NCI-H1930 (cell line): ENCODE measurements at places on chromosomes 3 and 15.
A peak's percentile ranks its signal among the peaks of the same experiment; 100 is the strongest.

DNA sequence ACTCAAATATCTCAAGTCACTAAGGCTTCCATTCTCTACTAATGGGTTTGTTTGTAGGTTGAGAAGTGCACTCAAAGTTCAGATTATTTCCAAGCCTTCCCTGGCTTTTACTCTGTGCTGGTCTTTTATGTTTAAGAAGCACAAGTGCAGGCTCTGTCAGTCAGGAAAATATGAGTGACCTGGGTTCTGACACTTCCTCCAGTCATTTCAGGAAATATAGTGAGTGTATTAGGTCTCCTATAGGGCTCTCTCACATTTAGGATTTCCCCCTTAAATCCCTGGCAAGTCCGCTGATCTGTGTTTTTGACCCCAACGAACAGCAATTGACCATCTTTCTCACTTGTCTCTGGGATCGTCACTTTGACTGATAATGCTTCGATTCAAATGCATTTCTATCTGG, 210.2 kb downstream of the ARPP21 start:
- no peak for DNase-seq

DNA sequence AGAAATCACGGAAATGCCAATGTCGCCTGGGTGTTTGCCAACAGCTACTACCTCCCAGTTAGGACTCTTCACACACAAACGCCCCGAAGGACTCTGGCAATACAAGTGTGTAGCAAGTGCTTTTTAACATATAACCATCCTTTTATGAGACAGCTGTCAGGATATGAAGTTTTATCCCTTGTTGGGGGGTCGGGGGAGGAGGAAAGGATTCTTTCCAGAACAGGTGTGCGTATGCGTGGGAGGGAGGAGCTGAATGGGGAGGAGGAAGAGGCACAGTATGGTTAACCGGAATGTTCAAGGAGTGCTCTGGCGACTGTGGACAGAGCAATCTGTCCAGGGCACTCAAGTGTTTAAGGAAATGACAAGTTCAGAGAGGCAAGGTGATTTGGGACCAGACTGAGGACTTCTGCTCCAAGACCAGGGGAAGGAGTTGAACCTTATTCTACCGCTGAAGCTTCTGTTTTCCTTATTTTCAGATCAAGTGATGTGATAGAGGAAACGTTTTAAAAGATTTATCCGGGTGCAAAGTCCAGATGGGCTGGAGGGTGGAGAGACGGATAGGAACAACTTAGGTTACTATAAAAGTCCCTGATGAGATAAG, 1.3 kb downstream of the TSPAN3 start:
- DNase-seq: no peak

DNA sequence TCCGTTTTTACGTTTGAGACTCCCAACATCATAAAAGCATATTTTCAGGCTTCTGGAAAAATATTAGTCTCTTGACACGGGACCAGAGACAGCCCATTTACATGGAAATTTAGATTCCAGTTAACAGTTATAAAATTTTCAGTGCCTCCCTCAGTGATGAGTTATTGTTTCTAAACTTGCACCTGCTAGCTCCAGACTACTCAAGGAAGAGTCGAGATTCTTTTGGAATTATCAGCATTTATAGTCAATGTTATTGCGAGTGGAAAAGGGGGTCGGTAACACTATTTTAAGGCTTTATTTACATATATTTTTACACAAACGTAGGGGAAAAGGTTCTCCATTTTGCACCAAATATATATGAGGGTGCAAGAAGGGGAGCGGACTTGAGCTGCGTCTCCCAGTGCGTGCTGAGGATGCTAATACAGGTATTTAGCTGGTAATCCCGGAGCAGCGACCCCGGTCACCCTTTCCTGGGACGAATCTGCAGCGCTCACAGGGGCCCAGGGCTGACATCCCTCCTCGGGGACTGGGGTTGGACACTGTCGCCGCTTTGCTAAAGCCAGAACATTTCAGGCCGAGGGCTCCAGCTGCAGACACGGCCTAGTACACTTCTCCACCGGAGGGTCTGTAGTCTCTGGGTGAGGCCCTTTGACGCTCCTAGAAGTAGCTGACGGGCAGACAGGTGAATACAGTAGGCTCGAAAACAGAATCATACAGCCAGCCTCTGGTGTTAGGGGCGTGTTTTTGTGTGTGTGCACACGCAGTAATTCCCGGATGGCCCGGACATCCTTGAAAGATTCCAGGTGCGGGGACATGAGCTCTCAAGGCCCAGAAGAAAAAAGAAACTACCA, 729 bp upstream of the ZBTB11 start:
- DNase-seq: no peak

DNA sequence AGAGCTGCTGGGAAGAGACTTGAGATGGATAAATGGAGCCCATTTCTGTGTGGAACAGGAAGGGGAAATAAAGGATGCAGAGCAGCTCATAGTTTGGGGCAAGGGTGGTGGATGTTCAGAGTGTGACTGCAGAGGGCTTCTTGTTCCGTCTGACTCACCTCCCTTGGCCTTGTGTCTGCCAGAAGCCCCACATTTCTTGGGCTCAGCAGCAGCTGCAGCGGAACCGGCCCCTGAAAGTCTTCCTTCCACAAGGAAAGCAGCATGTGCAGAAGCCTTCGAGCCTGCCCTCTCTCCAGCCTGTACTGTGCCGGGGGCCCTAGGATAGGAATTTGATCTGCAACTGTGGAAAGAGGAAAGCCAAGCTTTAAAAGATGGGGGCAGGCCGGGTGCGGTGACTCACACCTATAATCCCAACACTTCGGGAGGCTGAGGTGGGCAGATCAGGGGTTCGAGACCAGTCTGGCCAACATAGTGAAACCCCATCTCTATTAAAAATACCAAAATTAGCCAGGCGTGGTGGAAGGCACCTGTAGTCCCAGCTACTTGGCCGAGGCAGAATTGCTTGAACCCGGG, 11.5 kb downstream of the CDAN1 start:
- DNase-seq: no peak

DNA sequence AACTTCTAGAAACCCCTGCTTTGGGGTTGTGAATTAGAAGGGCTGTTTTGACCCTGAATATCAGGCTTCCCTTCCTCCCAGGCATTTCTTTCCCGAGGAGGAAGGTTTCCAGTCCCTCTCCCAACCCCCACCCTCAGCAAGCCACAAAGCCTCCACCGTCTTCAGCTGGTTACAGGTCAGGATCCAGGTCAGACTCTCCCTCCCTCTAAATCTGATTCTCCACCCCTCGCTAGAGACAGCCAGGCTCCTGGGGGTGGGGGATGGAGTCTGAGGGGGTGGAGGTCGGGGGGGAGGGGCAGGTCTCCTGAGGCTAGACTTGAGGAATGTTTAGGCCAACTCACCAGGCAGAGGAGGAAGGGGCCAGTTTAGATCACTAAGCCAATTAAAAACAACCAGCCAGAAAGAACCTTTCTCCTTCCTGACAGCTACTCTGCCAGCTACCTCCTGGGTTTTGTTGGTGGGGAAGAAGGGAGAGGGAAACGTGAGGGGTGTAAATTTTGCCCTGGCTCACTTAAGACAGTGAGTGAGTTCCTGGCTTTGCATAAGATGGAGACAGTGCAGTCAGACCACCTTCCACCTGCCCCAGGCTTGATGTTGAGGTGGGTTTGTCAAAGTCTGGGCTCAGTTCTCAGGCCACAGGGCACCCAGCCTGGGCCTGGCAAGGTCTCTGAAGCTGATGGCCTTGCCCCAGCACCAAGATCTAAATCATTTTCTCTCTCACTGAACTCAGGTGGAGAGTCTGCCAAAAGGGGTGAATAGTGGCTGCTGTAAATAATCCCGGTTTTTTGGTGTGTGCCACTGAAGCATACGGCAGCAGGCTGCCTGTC, 19.5 kb downstream of the BMF start:
- DNase-seq: no peak

DNA sequence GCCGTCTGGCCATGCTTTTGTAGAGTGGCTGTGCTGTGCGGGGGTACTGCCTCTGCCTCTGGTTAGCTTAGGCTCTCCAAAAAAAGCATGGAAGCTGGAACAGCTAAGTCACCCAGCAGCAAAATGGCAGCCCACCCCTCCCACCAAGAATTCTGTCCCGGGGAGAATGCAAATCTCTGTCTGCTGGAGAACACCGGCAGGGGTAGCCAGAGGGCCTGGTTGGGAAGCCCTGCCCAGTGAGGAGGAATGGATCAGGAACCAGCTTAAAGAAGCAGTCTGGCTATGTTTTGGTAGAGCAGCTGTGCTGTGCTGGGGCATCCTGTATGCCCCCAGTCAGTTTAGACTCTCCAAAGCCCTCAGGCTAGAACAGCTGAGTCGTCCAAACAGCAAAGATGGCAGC, 56.2 kb upstream of the PTPRG start:
- no peak for DNase-seq

DNA sequence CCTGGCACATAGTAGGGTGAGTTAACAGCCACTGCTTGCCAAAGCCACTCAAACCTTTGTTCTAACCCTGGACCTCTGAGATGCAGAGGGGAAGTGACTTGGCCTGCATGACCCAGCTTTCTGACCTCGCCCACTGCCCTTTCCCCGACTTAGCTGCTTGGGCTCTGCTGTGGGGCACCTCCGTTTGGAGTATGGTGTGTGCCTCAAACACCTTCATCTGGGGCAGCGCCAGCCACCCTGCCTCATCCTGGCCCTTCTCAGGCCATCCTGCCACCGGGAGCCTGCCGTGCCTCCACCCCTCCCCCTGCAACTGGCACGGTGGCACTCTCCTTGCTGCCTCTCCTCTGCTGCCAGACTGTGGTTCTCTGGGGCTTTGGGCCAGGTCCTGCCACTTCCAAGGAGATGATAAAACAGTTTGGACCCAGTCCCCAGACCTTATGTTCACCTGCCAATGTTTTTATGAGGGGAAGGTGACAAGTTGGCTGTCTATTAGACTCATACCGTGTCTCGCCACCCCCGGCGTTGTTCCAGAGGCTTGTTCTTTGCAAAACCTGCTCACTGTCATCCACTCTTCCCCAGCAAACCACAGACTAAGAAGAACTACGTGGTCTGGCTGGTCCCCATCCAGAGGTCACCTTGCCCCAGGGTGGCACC, 32.2 kb downstream of the SLC6A6 start:
- no peak for DNase-seq

DNA sequence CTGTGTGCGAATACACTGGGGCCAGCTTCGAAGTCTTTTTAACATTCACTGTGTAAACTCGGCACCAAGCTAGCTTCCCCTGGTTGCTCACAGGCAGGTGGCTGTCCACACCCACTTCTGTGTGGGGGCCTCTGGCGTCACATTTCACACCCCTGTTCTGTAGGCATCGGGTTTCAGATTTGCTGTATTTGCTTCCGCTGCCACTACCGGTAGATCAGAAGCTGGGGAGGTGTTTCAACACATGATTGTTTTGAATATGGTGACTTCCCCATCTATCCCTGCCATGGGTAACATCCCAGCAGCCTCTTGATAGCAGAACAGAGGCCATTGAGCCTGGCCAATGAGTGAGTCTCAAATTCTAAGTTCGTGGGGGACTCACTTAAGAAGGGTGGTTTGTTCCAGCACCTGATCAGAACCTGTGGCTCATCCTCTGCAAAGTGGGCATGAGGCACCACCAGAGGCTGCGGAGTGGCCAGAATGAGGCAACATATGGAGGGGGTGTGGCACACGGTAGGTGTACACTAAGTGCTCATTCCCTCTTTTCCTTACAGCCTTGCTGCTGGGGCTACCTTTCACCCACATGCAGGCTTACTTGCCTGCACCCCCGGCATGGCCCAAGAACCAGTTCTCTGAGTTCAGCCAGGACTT, 61.5 kb downstream of the IQSEC1 start:
- DNase-seq: no peak

DNA sequence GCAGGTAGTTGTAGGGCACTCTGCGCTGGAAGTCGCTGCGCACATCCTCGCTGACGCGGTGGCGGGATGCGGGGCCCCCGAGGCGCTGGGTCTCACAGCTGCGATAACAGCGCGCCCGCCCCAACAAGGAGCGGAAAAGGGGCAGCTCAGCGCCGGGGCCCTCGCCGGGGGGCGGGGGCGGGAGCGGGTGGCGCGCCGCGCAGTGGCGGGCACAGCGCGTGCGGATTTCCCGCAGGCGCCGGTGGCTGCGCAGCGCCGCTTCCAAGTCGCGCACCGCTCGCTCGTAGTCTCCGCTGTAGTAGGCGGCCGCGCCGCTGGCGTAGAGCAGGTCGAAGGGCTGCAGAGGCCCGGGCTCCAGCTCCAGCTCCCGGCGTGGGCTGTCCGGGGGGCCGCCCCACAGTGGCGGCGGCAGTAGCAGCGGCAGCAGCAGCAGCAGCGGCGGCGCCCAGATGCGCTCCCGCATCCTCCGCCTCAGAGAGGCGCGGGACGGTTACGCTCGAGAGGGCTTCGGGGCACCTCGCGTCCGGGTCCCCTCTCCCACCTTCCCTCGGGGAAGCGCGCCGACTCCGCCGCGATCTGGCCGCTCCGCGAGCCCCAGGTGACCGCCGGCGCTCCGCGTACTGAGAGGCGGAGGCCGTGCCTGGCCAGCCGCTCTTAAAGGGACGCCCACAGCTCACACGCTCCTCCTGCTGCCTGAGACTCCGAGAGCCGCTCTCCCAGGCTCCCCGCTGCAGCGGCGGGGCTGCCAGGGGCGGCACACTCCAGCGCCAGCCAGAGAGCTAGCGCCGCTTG, at the start of gene P3H2:
P3H2 (minus strand) TSS at position 629 of the 792 bp plus-strand sequence; CDS start at position 463, 166 bp downstream.
- DNase-seq: peak; percentile 74

GRCh38 chr3:97338375-97338774, 426.2 kb upstream of the ARL6 start:
- DNase-seq: no peak
